ENCODE measurements at places on chromosomes 11 and 22. TPM values are rescaled to one million over a fixed set of nuclear protein-coding genes. Genes with fewer than 3 reads are reported as not detected.

Gene TRIM49B
- total RNA-seq = not detected

Gene GPR152
- not detected for total RNA-seq

Gene MMP12
- total RNA-seq = not detected

Gene RTN4RL2
- 0.31 TPM for total RNA-seq

Gene SMDT1
- total RNA-seq = 3.0 TPM

Gene SLC22A9
- total RNA-seq = not detected

Gene OR52N4
- not detected for total RNA-seq

Gene ARHGEF17
- total RNA-seq = 8.4 TPM

Gene FXYD2
- 1.2 TPM for total RNA-seq

Gene ZNF214
- 2.1 TPM for total RNA-seq

Gene CCDC81
- total RNA-seq = not detected

Gene RAG2
- total RNA-seq = not detected

Gene NR1H3
- total RNA-seq = 12.4 TPM

Gene LRRC56
- total RNA-seq = 0.34 TPM

Gene GAL3ST1
- total RNA-seq = not detected

Gene LIF
- 0.99 TPM for total RNA-seq

Gene HTR3B
- total RNA-seq = not detected

Gene CRYBB2
- not detected for total RNA-seq

Gene CD3G
- total RNA-seq = not detected

Gene CCDC116
- total RNA-seq = not detected

Gene MGAT3
- total RNA-seq = not detected

Gene HORMAD2
- total RNA-seq = not detected

Gene ARHGAP8
- 15.6 TPM for total RNA-seq

Gene ESAM
- not detected for total RNA-seq

Gene KREMEN1
- total RNA-seq = 13.8 TPM

Gene C11orf86
- total RNA-seq = not detected

Gene PNPLA3
- 4.2 TPM for total RNA-seq

Gene TH
- 0.76 TPM for total RNA-seq

All from hair follicular keratinocyte (primary cell).